ENCODE measurements at places on chromosomes 12 and 14. TPM values are rescaled to one million over a fixed set of nuclear protein-coding genes. Genes with fewer than 3 reads are reported as not detected.

DNA sequence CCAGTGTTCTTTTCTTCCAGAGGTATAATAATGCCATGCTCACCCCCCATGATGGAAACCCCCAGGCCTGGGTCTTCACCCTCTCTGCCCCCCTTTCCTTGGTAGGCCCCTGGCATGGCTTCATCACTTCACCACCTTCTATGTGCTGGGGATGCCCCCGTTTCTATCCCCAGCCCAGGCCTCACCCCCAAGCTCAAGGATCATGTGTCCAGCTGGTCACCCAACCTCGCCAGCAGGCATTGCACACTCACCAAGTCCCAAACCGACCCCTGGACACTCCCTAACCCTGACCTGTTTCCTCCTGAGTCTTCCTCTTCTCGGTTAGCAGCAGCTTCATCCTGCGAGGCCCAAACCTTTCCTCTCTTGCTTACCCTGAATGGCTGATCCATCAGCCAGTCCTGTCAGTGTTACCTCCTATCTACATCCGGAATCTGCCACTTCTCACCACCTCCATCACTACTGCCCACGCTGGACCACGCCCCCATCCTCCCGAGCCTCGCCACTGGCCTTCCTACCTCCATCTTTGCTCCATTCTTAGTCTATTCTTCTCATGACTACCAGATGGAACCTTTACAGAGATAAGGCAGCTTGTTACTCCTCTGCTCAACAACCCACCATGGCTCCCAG, 69.0 kb downstream of the MVK start:
- DNase-seq: no peak

The MYO1H gene
- total RNA-seq: not detected

The RNF212B gene
- total RNA-seq: not detected

DNA sequence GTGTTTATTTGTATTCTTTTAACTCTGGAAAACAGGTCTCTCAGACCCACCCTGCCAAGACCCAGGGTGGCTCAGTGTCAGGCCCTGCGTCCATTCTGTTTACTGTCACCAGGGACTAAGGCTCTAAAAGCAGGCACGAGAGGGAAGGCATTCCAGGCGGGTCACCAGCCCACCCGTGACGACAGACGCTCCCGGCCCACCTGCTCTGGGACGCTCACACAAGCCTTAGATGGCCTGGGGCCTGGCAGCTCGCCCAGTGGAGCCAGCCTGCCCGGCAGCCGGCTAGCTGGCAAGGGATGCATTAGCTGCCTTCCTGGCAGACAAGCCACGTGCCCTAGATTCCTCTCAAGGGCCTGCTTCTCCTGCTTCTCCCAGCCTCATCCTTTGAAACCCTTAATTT, 9.2 kb upstream of the NUAK1 start:
- no peak for DNase-seq

GRCh38 chr14:42141328-42141727, 534.7 kb downstream of the LRFN5 start:
- DNase-seq: no peak

- DNase-seq: no peak
Measured at GRCh38 chr12:27732281-27732680, 21.6 kb downstream of the MRPS35 start.

The MYO1A gene
- total RNA-seq: 4.2 TPM

The PRR4 gene
- 1.6 TPM for total RNA-seq

DNA sequence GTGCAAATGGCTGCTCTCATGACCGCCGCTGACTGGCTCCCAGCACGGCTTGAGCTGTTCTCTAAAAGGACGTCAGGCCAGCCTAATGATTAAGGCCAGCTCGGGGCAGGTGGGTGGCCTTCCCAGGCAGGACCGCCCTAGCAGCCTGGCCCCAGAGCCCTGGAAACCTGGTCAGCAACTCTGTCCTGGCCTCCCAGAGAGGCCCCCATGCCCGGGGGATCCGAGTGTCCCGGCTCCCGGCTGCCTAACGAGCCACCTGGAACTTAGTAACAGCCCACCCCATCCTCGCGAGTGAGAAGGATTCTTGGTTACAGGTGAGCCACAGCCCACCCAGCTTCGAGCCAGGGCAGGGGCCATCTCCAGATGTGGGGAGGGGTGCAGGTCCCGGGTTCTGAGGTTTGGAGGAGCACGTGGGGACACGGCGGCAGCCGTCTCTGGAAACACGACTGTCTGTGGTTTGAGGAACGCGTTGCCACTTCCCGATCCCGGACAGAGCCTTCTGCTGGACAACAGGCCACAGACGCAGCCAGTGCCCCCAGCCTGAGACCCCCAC, 73.8 kb upstream of the FBRSL1 start:
- no peak for DNase-seq
